Stimulated activated CD4-positive, alpha-beta T cell treated with anti-CD3 and anti-CD28 coated beads, Interleukin-15, amount 100 ng/mL, for 24 hours (primary cell): ENCODE measurements at places on chromosomes 12 and 14.

DNA sequence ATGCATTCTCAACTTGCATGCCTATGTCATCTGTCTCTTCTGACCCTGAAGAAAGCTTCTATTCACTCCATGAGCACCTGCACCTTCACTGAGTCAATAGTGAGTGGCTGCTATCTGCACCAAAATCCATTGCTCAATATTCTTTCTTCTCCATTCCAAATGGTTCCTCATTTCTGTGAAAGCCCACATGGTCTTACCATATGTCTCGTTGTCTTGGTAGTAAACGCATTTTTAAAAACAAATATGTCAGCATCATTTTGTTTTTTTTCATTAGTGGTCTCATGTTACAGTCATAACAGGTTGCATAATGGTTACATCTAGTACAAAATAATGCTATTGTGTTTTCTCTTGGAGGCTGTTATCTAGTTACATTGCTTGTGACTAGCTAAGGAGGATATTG is 106.9 kb upstream of the CPM start:
- no peak for DNase-seq

- no peak for DNase-seq
These were observed 11.9 kb downstream of the CACNA2D4 start for GRCh38 chr12:1906579-1906978.

DNA sequence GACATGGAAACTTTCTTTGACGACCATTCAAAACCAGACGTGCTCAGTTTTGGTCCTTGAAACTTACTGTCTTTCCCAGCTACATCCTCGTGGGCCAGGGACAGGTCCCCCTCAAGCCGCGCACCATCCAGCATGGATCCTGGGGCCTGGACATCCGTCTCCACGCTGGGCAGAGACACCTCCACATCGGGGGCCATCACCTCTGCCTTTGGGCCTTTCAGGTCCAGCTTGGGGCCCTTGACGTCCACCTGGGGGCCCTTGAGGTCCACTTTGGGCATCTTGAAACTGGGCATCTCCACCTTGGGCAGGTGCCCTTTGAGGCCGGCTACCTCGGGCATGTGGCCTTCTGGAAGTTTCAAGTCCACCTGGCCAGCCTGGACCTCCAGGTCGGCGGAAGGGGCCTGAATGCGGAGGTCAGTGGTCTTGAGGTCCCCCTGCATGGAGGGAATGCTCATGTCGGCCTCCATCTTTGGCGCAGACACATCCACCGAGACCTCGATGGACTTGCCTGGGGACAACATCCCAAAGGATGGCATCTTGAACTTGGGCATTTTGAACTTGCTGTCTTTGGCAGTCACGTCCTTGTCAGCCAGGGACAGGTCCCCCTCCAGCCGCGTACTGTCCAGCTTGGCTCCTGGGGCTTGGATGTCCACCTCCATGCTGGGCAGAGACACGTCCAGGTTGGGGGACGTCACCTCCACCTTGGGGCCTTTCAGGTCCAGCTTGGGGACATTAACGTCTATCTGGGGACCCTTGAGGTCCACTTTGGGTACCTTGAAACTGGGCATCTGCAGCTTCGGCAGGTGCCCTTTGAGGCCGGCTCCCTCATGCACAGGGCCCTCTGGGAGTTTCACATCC is 17.1 kb downstream of the PLD4 start:
- no peak for DNase-seq

- DNase-seq: no peak
These were observed 45.9 kb upstream of the STXBP6 start for GRCh38 chr14:25095736-25096437.

DNA sequence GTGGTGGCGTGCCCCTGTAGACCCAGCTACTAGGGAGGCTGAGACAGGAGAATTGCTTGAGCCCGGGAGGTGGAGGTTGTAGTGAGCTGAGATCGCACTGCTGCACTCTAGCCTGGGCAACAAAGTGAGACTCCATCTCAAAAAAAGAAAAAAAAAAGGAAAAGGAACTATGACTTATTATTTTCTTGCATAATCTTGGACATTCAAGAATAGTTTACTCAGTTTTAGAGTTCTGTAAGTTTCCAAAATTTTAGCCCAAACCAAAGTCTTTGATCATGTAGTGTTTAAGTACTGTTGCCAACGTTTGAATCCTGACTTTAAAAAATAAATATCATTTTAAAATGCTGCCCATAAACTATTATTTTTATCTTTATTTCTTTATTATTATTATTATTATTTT is 6.2 kb downstream of the PSMA6 start:
- no peak for DNase-seq

DNA sequence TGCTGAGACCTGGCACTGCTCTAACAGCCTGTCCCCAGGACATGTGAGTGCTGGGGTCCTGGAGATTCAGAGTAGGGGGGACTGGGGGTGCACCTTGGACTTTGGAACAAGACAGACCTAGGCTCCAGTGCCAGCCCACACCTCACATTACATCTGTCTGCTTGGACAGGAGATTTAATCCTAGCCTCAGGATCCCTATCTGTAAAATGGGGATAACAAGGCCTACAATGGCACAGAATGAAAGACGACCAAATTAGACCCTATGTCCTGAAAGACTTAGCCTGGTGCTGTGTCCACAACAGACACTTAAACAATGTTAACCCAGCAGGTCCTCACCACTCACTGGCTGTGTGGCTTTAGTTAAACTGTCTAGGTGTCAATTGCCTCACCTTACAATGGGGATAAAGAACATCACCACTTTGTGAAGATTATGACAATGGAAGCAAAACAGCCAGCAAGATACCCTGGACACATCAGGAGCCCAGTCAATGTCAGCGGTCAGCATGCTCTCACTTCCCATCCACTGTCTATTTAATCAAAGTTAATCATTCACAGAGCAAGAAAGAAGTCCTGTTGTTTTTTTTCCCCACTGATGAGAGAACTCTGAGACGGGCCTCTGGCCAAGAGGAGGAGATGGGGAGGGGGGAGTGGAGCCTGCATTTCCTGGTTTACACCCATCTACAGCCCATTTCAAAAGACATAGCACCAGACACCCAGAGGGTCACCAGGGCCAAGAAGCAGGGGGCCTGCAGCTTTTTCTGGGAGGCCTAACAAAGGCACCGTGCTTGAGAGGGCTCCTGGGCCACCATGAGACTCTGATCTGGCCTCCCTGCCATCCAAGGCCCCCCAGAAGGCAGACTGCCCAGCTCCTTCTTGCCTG is 40.6 kb downstream of the ACTN1 start:
- DNase-seq: no peak

DNA sequence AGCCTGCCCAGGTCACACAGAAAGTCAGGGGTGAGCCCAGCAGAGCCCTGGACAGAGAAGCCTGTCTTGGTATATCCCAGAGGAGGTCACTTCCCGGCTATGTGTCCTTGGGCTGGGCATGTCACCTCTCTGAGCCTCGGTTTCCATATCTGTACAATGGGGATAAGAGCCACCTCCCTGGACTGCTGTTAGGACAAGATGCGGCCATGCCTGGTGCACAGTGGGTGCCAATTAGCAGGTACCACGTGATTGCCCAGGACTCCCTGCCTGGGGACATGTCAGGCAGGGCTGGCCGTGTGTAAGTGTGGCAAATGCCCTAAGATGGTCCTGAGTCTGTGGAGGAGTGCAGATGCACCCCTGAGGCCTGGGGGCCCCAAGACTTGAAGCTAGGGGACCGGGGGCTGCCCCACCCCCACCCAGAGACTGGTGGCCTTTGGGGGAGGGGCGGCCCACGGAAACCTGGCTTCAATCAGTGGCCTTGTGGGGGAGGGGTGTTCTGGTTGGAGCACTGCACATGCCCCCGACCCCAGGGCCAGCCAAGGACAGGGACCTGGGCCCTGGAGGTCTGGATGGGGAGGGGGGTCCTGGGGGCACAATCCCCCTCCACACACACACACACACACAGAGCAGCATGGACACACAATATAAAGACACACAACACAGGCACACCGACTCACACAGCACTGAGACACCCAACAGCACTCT is 878 bp downstream of the TMEM119 start:
- DNase-seq: no peak

GRCh38 chr14:28754209-28754985 is 12.2 kb upstream of the FOXG1 start:
- DNase-seq: no peak

DNA sequence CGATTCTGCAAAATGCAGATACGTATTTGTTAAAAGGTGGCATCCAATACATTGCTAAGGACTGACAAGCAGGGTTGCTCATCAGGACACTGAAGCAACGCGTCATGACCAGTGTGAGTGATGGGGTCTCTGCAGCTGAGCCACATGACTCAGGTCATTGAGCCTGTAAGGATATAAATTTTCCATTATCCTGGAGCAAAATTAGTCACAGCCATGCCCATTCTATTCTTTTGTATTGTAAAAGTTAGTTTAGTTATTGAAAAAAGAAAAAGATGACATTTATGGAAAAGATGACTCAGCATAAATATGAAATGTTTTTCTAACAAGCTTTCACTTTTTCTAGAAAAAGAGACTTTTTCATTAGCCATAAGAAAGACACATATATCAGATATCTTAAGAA is 268.0 kb upstream of the TMEM132C start:
- no peak for DNase-seq

GRCh38 chr14:103423050-103423461 is 37.8 kb downstream of the MARK3 start:
- DNase-seq: no peak
